ENCODE measurements at places on chromosomes 7 and 10. TPM values are rescaled to one million over a fixed set of nuclear protein-coding genes. Genes with fewer than 3 reads are reported as not detected.

FRAT1 gene
- 1.1 TPM for total RNA-seq

- no peak for DNase-seq
These were observed 85.1 kb downstream of the C10orf90 start for GRCh38 chr10:126585249-126586017.

MTERF1 gene
- total RNA-seq = 14.7 TPM

DNA sequence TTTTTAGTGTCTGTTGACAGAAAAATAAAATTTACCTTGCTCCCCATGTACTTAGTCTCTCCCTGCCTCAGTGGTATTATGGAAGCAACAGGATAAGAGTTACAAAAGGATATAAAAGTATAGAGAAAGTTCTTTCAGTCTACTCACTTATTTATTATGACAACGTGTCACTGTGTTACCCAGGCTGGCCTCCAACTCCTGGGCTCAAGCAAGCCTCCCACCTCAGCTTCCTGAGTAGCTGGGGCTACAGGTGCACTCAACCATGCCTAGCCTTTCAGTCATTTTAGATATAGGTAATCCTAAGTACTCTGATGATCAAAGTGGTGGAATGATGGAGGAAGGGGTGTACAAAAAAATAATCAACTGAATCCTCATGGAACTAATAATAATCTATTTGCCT, 215.2 kb upstream of the MKLN1 start:
- no peak for DNase-seq

- peak; percentile 74 for DNase-seq
These were observed 412 bp upstream of the PPIA start for GRCh38 chr7:44796034-44796503.

MYL10 gene
- total RNA-seq = not detected

- peak; percentile 51 for DNase-seq
These were observed 51.6 kb downstream of the PRLHR start for GRCh38 chr10:118543714-118544400.
